Stimulated activated CD8-positive, alpha-beta memory T cell treated with anti-CD3 and anti-CD28 coated beads, Interleukin-7, amount 100 ng/mL, for 1 hour (primary cell): ENCODE measurements at places on chromosomes 12 and 14.

DNA sequence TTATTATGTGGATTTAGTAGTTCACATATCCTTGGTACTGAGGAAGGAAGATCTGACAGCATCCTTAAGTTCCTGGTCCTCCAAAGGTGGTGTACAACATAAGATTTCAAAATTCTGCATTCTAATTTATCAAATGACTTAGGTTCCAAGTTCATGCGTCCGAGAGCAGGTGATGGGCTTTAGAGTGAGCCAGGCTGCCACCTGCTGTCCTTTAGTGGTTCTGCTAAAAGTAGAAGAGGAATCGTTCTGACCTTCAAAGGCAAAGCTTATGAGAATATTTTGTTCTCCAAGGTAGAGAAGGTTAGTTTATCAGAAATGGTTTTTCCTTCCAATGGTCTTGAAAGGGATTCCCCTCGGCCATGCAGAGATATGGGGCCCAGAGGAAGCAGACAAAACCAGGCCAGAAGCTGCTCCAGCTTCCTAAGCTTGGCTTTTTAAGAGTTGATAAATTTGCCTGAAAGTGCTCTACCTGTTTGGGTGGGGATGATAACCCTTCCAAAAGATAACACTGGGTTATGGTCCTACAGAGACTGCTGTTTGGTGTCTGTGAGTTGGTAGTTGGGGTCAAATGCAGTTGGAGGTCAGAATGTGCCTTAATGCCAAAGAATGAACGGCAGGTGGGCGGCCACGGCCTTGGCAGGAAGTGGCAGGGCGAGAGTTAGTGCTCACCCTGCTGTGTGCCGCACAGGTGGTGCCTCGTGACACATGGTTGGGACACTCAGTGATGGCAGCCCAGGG is 29.1 kb upstream of the LRTM2 start:
- peak; percentile 39 for DNase-seq

- DNase-seq = no peak
Measured at GRCh38 chr12:116381240-116381743, 103.8 kb upstream of the MED13L start.

DNA sequence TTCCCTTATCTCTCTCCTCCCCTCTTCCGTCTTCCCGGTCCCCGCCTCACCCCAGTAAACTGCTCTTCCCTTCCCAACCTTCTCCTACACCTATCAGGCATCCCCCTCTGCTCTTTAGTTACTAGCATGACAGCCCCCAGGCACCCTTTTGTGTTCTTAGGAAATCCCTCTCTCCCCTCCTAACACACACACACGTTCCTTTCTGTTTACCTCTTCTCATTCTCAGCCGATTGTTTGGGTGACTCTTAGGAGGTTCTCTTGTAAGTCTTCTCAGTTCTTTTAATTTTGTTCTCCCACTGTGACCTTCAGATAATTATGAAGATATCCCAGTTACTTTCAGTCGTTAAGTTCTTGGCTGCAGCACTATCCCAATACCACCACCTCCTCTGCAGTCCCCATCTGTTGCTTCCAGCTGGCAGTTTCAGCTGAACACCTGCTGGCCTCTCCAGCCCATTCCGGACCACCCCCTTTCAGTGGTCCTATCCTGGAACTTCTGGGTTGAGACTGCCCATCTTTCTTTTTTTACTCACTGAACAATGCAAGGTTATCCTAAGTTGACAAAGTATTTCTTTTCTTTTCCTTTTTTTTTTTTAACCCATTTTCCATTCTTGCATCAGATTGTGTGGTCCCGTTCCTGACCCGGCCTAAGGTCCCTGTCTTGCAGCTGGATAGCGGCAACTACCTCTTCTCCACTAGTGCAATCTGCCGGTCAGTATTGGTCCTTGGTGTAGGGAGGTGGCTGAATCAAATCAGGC is 711 bp downstream of the MARS1 start:
- no peak for DNase-seq

DNA sequence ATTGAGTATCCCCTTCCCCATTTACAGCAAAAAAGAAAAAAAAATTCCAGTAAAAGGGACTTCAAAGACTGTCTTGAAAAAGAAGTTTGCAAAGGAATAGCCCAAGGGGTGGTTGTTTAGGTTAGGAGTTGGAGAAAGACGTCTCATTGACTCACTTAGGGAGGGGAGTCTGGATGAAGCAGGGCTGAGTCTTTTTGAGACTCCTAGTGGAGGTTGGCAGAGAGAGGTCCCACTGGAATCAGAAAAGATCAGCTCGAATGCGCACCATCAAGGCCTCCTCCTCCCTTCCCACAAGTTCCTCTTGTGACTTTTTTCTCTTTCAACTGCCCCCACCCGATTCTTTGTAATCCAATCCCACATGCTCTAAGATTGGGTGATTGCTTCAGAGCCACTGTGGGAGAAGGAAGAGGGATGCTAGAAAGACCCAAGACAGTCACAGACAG is 1.9 kb downstream of the ARHGEF40 start:
- DNase-seq = no peak

GRCh38 chr12:15151161-15152091 is 69.8 kb downstream of the RERG start:
- no peak for DNase-seq

DNA sequence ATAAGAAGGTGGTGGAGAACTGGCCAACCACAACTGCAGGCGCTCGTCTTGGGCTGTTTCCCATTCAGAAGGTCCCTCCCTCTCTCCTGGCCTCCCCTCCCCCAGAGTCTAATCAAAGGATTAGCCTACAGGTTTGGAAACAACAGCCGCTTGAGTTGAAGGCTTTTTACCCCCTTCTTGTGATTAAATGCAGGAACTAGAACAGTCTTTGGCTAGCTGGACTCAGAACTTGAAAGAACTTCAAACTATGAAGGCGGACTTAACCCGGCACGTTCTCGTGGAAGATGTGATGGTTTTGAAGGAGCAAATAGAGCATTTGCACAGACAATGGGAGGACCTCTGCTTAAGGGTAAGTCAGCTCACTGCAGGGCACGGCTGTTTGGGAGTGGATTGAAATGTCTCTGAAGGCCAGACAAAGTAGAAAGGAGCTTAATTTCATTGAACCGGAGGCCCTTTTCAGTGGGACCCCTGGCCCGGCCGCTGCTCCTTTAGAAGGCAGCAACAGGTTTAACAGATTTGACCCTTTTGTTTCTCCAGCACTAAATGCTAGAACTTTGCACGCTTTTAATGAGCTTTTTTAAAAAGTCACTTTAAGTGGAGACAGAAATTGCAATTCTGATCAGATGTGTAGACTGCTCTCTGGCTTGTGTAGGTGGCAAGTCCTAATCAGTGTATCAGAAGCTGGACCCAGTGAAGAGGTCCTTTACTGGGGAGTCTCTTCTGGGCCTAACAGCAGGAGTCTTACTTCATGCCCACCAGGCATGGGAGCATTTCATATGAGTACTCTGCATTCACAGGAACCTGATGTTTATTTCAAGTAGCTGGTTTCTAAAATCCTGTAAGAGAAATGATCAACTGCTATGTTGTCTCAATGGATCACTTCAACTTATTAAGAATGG is 107.7 kb downstream of the ESR2 start:
- DNase-seq = no peak

GRCh38 chr14:103543721-103544387 is 14.9 kb downstream of the TRMT61A start:
- no peak for DNase-seq
